ENCODE measurements at places on chromosomes 4 and X. TPM values are rescaled to one million over a fixed set of nuclear protein-coding genes. Genes with fewer than 3 reads are reported as not detected.

The H2BW1 gene
- not detected for total RNA-seq

The FAM9C gene
- 0.25 TPM for total RNA-seq

The IL1RAPL1 gene
- 2.7 TPM for total RNA-seq

The LRP2BP gene
- not detected for total RNA-seq

The TFE3 gene
- 26.2 TPM for total RNA-seq

The MAGEA8 gene
- total RNA-seq, result not detected

The SMR3A gene
- not detected for total RNA-seq

The PAGE2 gene
- total RNA-seq, result not detected

The MSX1 gene
- total RNA-seq, result 2.2 TPM

The GAGE2A gene
- total RNA-seq, result not detected

The TTC29 gene
- total RNA-seq, result not detected

The CDX4 gene
- not detected for total RNA-seq

The MAOB gene
- total RNA-seq, result 0.93 TPM

The EVC2 gene
- total RNA-seq, result 7.2 TPM

The TDO2 gene
- total RNA-seq, result not detected

The SSX2 gene
- not detected for total RNA-seq

The OCIAD1 gene
- 129 TPM for total RNA-seq

The RBBP7 gene
- 325 TPM for total RNA-seq

The LPAR4 gene
- total RNA-seq, result 20.1 TPM

The HTN3 gene
- not detected for total RNA-seq

The TCEAL8 gene
- 61.2 TPM for total RNA-seq

The CTSO gene
- 1.7 TPM for total RNA-seq

The GLRA3 gene
- total RNA-seq, result not detected

The POU4F2 gene
- total RNA-seq, result 0.14 TPM

The TEX13B gene
- total RNA-seq, result not detected

The CHIC1 gene
- 8.5 TPM for total RNA-seq

The GC gene
- not detected for total RNA-seq

The USP27X gene
- total RNA-seq, result 6.8 TPM

The MAD2L1 gene
- 94.5 TPM for total RNA-seq

The GLRA2 gene
- total RNA-seq, result 1.3 TPM

The ITM2A gene
- total RNA-seq, result 0.93 TPM

The PNMA6F gene
- not detected for total RNA-seq

The GAGE1 gene
- not detected for total RNA-seq

The GPC4 gene
- 21.1 TPM for total RNA-seq

The DCAF12L2 gene
- total RNA-seq, result 3.3 TPM

The FOXP3 gene
- total RNA-seq, result 0.26 TPM

The RAB41 gene
- not detected for total RNA-seq

The TRIM60 gene
- total RNA-seq, result not detected

The HPGD gene
- not detected for total RNA-seq

The MRFAP1 gene
- total RNA-seq, result 317 TPM

The SMIM31 gene
- not detected for total RNA-seq

The ADRA2C gene
- 6.1 TPM for total RNA-seq

The FAM47A gene
- total RNA-seq, result not detected

The ARHGAP24 gene
- total RNA-seq, result 1.5 TPM

The NLGN4X gene
- 57.4 TPM for total RNA-seq

The GPRASP1 gene
- 5.6 TPM for total RNA-seq

The LEF1 gene
- 62.1 TPM for total RNA-seq
